ENCODE measurements at places on chromosomes 6 and 20.

GRCh38 chr6:170295510-170296422 is 4.9 kb upstream of the DLL1 start:
- H3K36me3 ChIP-seq, result peaks cover 2% of the 10 kb centered on the region
- H3K4me3 ChIP-seq, result peak overlapping the region; percentile 68
- H3K4me1 ChIP-seq, result peaks cover 33% of the 10 kb centered on the region

DNA sequence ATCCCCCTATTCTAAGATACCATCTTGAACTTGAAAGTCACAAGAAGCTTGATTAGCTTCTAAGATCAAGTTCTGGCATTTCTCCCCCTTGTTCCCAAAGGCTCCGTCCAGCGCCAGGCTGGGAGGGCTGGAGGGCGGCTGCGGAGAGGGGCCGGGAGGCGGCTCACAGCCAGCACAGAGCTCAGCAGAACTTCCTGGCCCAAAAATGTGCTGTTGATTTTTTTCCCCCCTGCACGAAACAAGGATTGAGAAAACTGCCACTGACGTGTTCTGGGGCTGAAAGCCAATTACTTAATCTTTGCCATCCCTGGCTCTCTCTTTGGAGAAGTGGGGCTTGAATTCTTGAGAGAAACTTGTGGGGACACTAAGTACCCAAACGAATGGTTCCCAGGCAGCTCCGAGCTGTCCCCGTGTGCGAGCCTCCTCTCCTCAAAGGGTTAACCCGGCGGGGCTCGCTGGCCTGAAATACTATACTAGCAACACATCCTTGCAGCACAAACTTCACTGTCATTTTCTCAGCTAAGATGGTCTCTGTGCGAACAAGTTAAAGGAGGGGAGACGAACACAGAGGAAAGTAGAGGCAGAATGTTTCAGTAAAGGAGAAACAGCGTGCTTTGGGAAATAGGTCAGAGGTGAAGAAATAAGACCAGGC is 452 bp downstream of the TRAF3IP2 start:
- no peaks in the 10 kb centered on the region for H3K27me3 ChIP-seq
- peak overlapping the region; percentile 93 for H3K27ac ChIP-seq
- DNase-seq, result peak; percentile 38
- H3K36me3 ChIP-seq, result peaks cover 2% of the 10 kb centered on the region

DNA sequence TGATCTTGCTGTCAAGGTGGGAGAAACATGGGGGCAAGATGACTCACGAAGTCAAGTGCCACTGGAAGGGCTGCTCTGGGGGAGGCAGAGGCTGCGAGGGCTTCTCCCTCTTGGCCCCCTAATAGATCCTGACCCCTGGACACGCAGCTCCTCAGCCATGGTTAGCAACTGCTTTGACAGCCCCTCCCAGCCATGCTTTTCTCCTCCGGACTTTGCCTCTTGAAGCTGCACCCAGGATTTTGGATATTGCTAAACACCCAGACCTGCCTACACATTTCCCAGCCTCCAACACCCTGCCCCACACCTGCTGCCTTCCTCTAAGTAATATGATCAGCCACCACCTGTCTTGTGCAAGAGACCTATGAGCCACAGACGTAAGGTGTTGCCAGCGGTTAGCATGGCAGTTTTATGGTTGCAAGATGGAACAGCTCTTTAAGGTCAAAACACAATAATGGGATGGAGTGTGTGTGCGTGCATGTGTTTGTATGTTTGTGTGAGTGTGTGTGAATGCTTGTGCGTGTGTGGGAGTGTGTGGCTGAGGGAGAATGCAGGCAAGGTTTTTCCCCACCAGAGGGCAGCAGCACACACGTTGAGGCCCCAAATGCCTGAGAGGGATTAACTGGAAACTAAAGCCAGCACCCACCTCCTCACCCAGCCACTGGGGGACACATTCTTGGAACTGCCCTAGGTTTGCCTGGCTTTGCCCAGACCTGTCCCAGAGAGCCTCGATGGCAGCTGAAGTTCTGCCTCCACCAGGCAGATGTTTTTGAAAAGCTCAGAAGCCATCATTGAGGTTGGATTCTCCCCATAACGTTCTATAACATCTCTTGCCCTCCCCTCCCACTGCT is 2.5 kb downstream of the IP6K3 start:
- DNase-seq, result peak; percentile 83
- H3K27me3 ChIP-seq, result no peaks in the 10 kb centered on the region

- no peak overlapping the region for H3K4me3 ChIP-seq
- no peaks in the 10 kb centered on the region for H3K27me3 ChIP-seq
- no peaks in the 10 kb centered on the region for H3K4me1 ChIP-seq
These were observed 177.4 kb downstream of the MTFR2 start for GRCh38 chr6:136072691-136073090.

DNA sequence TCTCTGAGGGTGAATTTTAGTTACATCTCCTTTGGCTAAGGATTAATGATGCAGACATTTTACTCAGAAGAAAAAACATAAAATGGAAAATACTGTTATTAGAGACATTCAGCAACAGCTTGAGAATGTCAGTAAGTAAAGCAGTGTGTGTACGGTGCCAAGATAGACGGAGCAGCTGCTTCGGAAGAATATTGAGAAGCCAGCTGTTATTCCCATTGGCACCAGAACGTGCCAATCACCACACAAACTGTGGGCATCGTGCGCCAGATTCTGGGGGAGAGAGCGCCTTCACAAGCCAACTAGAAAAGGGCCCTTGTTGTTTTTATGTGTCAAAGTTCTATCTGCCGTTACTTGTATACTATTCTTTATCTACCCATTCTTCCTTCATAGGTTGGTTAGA is 163.4 kb downstream of the MTFR2 start:
- H3K27me3 ChIP-seq, result no peaks in the 10 kb centered on the region
- H3K4me1 ChIP-seq, result no peaks in the 10 kb centered on the region
- no peaks in the 10 kb centered on the region for H3K36me3 ChIP-seq
- H3K4me3 ChIP-seq, result no peak overlapping the region
- no peak for DNase-seq

DNA sequence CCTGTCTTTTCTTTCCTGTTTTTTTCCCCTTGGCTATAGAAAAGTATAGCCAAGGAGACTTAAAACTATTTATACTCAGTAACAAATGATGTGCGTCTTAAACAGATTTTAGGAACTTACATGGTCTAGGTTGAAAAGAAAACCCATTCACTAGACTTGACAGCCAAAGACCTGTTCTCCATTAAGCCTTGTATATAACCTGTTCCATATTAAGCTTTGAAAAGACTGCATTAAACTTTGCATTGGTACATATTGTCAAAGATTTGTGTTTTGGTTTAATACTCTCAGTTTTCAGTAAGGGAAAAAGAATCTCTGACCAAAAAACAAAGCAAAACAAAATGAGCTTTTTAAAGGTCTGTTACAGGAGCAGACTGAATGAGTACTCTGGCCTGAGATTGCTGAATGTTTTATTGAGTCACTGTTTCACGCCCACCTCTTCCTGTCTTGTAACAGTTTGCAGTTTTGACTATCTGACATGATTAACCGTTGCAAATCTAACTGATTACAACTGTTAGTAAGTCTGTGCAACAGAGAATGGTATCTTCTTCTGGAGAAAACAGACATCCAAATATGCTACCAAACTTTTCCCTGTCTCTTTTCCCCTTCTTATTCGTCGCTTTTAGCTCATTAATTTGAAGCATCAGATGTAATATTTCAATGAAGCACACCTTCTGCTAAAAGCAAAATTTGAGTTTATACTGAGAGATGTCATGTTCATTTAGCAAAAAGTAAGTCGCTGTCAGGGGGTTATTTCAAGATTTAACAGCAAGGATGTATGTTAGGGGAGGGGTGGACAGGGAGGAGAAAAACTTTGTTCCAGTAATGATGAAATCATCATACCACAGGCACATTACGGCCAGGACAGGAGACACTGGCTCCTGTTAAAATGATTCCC is 59.1 kb upstream of the SUPT3H start:
- H3K27me3 ChIP-seq, result no peaks in the 10 kb centered on the region
- peaks cover 5% of the 10 kb centered on the region for H3K36me3 ChIP-seq
- H3K27ac ChIP-seq, result peak overlapping the region; percentile 76
- H3K4me1 ChIP-seq, result peaks cover 58% of the 10 kb centered on the region

DNA sequence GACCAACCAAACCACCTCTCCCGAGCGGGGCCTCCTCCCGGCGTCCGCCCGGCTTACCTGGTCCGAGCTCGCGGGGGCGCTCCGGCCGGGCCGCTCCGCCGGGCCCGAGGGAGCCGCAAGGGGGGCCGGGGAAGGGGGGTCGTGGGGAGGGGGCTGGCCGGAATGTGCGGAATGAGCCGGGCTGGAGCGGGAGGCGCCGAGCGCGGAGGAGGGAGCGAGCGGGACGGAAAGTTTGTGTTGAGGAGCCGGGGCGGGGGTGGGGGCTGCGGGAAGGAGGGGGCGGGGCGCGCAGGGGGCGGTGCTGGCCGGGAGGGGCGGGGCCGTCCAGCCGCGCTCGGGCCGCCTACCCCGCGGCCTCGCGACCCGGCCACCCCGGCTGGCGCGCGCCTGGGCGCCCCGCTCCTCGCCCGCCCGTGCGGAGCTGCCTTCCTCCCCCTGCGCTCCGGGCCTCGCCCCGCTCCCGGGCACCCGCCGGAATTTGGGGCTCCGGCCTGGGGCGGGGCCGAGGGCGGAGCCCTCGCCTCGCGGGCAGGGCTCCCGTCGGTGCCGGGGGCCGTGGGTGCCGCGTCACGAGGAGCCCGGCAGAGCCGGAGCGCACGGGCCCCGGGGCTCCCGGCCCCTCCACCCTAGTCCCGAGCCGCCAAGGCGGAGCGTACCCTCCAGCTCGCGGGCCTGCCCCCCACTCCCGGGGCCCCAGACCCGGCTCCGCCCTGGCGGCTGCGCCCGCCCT is at the start of gene TEAD3:
TSS of gene TEAD3 (minus strand) at position 239 of the 730 bp plus-strand sequence.
- no peaks in the 10 kb centered on the region for H3K36me3 ChIP-seq
- peak within 1 kb of the TSS; percentile 67 for H3K27ac ChIP-seq
- H3K4me3 ChIP-seq, result peak within 1 kb of the TSS; percentile 77
- H3K27me3 ChIP-seq, result peaks cover 6% of the 10 kb centered on the region

DNA sequence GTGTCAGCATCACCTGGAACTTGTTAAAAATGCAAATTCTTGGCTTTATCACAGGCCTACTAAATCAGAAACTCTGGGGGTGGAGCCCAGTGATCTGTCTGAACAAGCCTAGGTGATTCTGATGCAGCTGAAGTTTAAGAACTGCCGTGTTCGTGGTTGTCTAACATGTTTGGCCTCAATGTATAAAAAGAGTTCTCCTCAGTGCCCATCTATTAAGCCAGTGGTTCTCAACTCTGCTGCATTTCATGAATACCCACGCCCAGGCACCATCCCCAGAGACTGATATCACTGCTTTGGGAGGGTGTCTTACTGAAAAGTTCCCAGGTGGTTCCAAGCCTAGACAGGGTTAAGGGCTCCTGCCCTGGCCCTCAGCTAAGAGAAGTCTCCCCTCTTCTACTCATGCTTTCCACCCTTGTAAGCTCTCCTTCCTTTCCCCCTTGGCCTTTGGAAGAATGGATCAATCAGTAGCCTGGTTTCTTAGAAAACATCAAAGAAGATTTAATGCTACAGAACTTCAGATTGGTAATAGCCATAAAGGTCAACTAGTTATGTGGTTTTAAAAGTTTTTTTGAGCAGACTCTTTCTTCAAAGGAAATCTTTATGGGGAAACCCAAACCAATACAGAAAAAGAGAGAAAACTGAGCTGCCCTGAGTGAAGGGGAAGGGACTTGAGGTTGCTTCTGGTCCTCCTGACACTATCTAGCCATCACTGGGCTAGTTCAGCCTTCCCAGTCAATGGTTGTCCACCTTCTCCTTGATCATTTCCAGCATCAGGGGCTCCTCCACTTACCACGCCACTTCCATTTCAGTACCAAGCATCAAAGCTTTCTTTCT is 38.9 kb upstream of the TNFAIP3 start:
- peak overlapping the region; percentile 35 for H3K4me3 ChIP-seq
- peak; percentile 84 for DNase-seq
- no peaks in the 10 kb centered on the region for H3K27me3 ChIP-seq

GRCh38 chr6:168825226-168826077 is 384.5 kb downstream of the SMOC2 start:
- no peak overlapping the region for H3K4me3 ChIP-seq
- H3K4me1 ChIP-seq, result no peaks in the 10 kb centered on the region
- H3K27me3 ChIP-seq, result no peaks in the 10 kb centered on the region
- H3K27ac ChIP-seq, result no peak overlapping the region
- H3K36me3 ChIP-seq, result no peaks in the 10 kb centered on the region

GRCh38 chr6:51199105-51199552 is 380.5 kb downstream of the TFAP2B start:
- H3K4me3 ChIP-seq, result no peak overlapping the region
- no peaks in the 10 kb centered on the region for H3K36me3 ChIP-seq
- no peaks in the 10 kb centered on the region for H3K4me1 ChIP-seq
- H3K27me3 ChIP-seq, result no peaks in the 10 kb centered on the region

DNA sequence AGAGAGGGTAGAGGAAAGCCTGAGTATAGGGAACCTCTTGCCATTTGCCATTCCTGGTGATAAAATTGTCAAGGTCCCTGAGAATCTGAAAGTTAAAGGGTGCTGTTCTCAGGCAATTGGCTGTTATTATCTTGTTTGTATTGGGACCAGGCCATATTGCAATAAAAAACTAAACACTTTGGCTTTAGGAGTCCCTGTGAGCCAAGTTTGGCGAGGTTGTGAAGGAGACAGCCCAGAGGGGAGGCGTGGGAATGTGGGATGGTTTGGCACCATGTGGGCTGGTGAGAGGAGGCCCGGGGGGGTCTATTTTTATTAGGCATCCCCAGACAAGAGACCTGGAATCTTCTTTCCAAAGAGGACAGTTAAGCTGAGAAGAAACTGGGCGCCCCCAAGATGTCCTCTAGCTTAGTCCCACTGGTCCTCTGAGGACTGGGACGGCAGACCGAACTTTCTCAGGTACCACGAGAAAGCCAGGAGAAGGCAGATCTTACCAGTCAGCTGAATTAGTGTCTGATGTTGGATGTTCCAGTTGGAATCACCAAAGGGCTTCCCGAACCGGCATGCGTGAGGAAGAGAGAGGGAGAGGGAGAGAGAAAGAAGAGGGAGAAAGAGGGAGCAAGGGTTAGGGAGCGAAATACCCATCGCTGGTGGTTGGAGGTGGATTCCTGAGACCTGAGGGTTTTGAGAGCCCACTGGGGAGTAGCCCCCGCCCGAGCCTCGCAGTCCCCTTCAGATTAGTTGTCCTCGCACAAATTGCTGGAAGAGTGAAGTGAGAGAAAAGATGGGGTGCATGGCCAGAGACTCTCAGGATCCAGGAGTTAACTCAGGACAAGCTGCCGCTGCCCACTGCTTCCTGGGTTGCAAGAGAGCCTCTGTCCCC is 24.4 kb downstream of the DYNLT1 start:
- peaks cover 38% of the 10 kb centered on the region for H3K36me3 ChIP-seq
- H3K27me3 ChIP-seq, result no peaks in the 10 kb centered on the region
- no peak for DNase-seq
- peak overlapping the region; percentile 14 for H3K27ac ChIP-seq
- H3K4me1 ChIP-seq, result peaks cover 12% of the 10 kb centered on the region
- H3K4me3 ChIP-seq, result no peak overlapping the region

DNA sequence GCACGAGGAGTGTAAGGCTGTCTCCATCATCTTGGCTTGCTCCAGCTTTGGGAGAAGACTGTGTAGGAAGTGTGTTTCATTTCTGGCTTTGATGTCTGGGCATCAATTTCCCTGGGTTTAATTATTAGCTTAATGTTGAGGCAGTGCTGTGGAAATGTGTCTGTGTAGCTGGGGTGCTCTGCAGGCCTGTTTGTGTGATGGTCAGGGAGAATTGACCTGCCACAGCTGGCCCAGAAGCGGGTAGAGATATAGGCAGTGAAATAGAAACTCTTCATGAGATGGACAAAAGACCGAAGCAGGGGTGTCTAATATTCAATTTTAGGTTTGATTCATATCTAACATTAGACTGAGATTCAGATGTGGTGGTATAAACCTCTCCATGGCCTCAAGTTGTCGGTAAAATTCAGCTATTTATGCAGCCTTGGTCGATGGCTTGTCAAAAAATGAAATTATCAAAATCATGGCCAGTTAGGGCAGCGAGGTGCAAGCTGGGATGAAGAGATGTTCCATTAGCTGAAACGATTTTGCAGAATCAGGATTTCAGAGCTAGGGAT is 95.3 kb upstream of the SNX9 start:
- no peak overlapping the region for H3K4me3 ChIP-seq
- no peaks in the 10 kb centered on the region for H3K4me1 ChIP-seq
- DNase-seq, result no peak
- no peaks in the 10 kb centered on the region for H3K27me3 ChIP-seq
- no peak overlapping the region for H3K27ac ChIP-seq
- H3K36me3 ChIP-seq, result peaks cover 3% of the 10 kb centered on the region
